ENCODE measurements at places on chromosomes 7 and 10.

DNA sequence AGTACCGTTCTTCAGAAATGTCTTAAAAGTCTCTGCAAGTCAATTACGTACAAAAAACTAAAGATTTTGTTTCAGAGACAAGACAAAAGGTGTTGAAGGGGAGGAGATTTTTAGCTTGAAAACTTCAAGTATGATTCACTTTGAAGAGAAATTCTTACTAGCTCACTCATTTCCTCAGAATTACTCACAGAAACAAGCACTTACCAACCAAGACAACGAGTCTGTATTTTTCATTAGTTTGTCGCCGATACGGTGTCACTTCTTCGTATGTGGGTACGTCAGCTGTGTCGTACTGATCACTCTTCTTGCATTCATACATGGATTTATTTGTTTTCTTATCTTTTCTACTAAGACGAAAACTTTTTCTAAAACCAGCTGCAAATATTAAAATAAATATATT is 90.6 kb upstream of the ODAD2 start:
- no peak for DNase-seq

DNA sequence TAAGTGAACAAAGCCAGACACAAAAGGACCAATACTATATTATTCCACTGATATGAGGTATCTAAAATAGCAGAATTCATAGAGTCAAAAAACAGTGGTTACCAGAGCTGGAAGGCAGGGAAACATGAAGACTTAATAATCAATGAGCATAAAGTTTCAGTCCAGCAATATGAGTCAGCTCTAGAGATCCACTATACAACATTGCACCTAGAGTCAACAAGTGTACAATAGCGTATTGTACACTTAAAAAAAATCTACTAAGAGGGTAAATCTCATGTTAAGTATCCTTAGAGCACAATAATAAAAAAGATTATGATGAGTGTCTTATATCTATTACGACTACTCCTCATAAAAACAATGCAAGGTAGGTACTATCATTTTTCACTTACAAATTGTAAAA is 36.1 kb downstream of the C10orf90 start:
- DNase-seq = no peak

- no peak for DNase-seq
Observed at GRCh38 chr10:128863823-128864405, 603.1 kb upstream of the MGMT start.

GRCh38 chr7:32037650-32038198 is 32.5 kb downstream of the PDE1C start:
- DNase-seq = no peak

GRCh38 chr10:16653224-16653623 is 131.5 kb upstream of the C1QL3 start:
- no peak for DNase-seq

DNA sequence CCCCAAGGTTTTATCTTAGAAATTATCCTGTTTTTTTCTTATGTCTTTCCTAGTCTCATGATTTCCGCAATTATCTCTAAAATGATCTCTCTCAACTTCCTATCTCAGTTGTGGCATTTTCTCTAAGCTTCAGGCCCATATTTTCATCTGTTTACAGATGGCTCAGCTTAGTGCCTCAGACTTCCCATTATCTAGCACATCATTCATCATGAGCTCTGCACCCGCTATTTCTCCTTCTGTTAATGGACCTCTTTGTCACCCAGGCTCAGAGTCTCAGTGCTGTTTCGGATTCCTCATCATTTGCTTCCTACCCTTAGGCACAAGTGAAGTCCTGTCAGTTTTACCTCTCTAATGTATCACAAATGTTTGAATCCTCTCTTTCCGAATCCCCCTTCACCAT is 84.1 kb downstream of the BMPR1A start:
- DNase-seq = no peak

GRCh38 chr7:75638594-75639070 is 100.1 kb downstream of the HIP1 start:
- DNase-seq = no peak
